CD8-positive, alpha-beta T cell (primary cell): ENCODE measurements at places on chromosomes 7 and 10.

GRCh38 chr7:16693601-16694318 is 47.8 kb downstream of the BZW2 start:
- no peak for DNase-seq

GRCh38 chr10:89283936-89284475 is 17.8 kb upstream of the IFIT2 start:
- no peak for DNase-seq

DNA sequence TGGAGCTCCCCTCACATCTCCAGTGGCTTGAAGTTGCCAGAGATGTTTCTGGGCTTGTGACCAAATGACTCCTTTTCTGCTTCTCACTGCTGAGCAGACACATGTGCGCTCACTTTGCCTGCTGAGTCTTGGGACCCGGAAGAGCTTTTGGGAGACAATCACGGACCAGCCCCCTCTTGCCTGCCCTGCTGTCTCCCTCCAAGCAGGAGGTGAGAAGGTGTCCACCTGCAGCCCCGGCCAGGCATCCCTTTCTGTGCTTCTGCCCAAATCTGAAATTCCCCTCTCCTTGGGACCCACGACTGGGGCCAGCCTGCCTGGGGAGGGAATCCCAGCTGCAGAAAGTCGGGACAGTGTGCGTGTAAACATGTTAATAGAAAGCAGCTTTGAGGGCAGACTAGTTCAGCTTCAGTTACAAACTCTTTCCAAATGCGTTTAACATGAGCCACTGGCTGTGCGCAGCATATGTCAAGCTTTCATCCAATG is 31.7 kb downstream of the HTRA1 start:
- no peak for DNase-seq

GRCh38 chr7:17546592-17546991 is 248.1 kb downstream of the AHR start:
- DNase-seq = no peak

DNA sequence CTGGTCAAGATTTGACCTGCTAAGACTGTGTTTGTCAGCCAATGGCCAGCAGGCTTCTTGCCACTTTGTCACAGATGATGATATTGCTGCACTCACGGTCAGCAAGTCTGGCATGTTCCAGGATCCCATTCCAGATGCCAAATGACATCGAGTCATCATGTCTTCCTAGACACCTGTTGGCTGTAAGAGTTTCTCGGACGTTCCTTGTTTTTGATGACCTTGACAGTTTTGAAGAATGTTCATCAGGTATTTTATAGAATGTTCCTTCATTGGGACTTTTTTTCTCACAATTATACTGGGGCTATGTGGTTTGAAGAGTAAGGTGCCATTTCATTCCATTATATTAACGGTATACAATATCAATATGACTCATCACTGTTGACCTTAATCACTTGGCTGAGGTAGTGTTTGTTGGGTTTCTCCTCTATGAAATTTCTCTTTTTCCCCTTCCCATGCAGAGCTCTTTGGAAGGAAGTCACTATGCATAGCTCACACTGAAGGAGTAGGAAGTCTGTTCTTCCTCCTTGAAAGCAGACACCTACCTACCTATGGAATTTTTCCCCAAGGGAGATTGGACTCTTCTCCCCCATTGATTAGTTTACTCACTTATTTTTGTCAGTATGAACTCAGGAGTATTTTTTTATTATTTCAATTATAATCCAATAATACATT is 31.6 kb downstream of the HECW1 start:
- DNase-seq = no peak

DNA sequence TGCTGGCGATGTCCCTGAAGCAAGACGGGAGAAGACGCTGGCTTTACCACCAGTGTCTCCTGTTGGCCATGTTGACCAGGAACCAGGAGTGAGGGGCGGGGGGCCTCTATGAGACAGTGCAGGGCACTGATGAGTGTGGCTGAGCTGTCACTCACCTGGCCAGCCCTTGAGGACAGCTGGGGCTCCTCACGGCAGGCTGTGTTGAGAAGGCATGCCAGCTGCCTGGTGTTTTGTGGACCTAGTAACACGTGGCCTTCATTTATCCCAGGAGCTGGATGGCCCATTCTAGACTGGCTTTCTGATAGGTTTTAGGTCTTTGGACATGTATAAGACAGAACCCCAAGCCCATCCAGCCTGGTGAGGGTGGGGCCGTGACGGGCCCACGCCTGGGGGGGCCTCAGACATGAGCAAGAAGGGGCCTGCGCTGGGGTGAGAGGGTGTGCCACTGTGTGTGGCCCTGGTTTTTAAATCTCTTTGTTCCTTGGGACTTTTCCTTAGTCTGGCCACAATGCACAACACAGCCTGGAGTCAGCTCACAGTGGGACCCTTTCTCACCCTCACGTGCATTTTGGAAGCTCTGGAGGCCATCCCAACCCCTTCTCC is 10.5 kb downstream of the RHBDD2 start:
- no peak for DNase-seq

DNA sequence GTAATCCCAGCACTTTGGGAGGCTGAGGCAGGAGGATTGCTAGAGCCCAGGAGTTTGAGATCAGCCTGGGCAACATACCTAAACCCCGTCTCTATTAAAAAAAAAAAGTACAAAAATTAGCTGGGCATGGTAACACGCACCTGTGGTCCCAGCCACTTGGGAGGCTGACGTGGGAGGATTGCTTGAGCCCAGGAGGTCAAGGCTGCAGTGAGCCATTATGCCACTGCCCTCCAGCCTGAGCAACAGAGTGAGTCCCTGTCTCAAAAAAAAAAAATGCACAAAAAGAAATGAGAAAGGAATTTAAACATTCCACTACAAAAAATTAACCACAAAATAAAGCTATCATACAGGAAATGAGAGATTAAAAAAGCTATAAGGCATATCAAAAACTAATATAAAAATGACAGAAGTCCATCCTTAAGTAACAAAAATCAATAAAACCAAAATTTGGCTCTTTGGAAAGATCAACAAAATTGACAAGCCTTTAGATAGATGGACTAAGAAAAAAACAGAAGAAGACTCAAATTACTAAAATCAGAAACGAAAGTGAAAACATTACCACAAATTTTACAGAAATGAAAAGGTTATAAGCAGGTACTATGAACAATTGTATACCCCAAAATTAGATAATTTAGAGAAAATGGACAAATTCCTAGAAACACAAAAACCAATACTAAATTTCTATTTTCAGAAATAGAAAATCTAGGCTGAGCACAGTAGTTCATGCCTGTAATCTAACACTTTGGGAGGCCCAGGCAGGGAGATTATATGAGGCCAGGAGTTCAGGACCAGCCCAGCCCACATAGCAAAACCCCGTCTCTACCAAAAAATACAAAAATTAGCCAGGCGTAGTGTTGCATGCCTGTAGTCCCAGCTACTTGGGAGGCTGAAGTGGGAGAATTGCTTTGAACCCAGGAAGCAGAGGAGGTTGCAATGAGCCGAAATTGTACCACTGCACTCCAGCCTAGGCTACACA is 42.4 kb upstream of the NANOS1 start:
- DNase-seq = no peak

DNA sequence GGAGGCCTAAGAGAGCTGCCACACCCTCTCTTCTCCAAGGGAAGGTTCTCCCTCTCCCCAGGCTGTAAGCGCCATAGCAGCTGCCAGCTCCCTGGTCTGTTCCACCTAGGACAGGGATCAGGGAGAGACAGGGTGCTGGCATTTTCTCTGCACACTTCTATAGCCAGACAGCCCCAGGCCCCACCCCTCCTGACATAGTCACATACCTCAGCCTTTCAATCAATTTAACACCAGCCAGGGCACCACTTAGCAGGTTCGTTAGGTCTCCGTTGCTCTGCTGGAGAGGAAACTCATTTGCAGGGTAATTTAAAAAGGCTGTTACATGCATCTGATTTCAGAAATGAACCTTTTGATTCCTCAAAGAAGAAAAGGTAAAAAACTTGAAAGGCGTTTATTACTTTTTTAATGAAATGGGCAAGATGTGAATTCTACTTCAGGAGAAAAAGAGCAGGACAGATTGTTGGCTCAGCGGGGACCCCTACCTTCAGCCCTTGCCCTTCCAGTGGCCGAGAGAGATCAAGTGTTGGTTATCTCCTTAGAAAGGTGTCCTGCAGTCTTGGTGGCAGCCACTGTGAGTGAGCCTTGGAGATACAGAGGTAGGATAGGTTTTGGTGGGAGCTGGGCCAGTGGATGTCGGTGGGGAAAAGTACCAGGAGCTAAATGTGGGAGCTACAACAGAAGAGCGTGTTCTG is 180.5 kb upstream of the GALNT17 start:
- DNase-seq = no peak

DNA sequence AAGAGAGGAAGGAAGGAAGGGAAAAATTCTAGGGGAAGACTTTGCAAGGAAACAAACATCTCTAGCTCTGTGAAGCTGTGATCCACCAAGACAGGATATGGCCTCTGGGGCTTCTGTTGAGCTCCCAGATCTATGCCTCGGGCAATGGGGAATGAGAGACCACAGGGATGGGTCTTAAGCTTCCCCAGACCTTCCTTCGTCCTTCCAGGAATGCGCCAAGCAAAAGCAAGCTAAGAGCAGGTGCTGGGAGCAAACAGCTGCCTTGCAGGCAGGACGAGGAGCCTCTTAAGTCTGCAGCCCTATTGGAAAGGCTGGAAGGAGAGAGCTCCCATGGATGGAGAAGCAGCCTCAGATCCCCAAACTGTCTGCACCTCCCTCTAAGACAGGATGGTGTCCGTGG is 21.9 kb upstream of the ELN start:
- no peak for DNase-seq

DNA sequence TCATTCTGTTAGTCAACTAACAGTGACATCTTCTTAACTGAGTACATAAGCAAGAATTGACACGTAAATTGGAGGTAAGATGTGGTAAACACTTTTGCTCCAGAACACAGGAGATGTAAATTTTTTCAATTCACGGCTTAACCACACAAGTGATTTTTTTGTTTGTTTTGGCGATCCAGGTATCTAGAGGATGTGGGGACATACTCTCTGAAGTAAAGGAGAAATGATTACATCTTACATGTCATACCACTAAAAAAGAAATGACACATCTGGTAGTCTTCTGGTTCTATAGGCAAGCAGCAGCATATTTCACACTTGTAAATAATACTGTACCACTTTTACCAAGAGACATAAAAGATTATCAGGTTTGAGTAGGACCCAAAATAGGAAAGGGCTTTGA is 200.3 kb upstream of the ZWINT start:
- no peak for DNase-seq

DNA sequence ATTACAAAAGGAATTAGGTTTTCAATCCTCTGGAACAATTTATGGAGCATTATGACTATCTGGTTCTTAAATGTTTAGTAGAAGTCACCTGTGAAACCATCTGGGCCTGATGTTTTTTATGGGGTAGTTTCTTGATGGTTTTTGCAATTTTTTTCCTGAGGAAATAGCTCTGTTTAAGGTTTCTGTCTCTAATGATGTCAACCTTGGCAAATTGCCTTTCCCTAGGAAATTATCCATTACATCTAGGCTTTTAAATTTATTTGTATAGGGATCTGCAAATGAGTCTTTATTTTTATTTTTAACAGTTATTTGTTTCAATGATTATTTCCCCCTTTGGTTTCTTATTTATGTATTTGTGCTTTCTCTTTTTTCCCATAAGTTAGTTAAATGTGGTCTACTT is 222.8 kb downstream of the GALNT17 start:
- DNase-seq = no peak

- no peak for DNase-seq
These were observed 176.5 kb upstream of the KCTD7 start for GRCh38 chr7:66452165-66452564.

GRCh38 chr10:110211465-110211843 is 4.0 kb downstream of the MXI1 start:
- DNase-seq = no peak

GRCh38 chr7:71095266-71095860 is 36.6 kb upstream of the GALNT17 start:
- DNase-seq = no peak

- DNase-seq = no peak
These were observed 15.2 kb downstream of the SOSTDC1 start for GRCh38 chr7:16450366-16450765.

- no peak for DNase-seq
These were observed 99.6 kb downstream of the PRPF18 start for GRCh38 chr10:13686331-13686752.

DNA sequence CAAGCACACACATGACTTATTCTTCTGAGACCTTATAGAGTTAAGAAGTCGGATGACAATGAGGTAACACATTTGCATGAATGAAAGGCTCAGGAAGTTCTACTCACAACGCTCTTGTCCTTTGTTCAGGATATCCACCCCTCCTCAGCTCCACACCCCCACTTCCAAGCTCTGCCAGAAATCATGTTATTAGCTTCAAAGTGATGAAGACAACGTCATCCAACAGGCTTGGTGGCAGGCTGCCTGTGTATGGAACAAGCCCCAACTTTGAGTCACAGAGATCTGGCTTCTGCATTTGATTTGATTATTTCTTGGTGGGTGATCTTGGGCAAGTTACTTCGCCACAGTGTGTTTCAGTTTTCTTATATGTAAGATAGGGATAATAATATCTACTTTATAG is 12.4 kb upstream of the BMPER start:
- no peak for DNase-seq
